ENCODE measurements at places on chromosomes 1 and 21.
A peak's percentile ranks its signal among the peaks of the same experiment; 100 is the strongest.

DNA sequence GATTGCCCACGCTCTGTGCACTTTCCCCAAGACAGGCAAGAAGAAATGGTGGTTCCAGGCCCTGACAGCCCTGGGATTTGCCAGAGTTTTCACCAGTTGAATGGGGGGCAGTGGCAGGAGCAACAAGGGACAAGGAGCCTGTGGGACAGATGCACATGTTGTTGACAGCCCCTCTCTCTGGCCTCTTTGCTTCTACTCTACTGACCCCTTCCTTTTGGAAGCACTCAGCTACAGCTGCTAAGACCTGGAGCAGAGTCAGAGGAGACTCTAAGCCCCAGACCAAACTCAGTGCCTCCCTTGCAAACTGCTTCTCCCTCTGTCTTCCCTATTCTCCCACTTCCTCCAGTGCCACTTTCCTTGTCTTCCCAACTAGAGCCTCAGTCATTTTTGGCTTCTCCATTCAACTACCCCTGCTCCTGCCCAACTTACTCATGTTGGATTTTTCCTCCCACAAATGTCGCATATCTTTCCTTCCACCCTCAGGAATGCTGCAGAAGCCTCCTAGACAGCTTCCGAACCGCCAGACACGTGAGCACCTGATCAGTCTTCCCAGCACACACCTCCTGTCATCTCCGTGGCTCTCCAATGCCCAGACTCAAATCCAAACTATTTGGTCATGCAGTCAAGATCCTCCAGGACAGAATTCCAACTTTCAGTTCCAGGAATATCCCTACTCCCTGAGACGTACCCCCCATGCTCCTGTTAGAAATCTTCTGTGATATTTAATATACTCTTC is 9.1 kb downstream of the INKA2 start:
- DNase-seq, result peak; percentile 28

DNA sequence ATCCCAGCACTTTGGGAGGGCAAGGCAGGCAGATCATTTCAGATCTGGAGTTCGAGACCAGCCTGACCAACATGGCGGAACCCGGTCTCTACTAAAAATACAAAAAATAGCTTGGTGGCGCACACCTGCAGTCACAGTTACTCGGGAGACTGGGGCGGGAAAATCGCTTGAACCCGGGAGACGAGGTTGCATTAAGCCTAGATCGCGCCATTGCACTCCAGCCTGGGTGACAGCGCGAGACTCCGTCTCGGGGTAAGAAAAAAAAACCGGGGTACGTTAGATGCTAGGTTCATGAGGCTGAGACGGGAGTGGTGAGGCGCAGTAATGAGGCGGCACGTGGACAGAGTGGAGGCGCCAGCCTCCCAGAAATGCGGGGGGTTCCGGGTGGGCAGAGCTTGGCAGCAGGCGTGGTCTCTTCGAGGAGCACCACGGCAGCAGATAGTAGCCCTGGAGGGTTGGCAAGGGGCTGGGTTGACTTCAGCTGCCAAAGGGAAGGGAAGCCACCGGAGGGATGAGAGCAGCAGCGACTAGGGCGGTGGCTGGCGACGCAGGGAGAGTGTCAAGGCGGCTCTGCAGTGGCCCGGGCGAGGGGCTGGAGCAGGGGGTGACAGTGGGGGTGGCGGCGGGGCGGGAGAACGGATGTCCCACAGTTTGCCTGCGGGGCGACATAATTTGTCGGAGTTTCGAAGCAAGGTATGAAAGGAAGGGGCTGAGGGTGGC is 832 bp downstream of the MRPL20 start:
- no peak for DNase-seq

GRCh38 chr1:240468656-240469055 is 143.3 kb downstream of the GREM2 start:
- no peak for DNase-seq

DNA sequence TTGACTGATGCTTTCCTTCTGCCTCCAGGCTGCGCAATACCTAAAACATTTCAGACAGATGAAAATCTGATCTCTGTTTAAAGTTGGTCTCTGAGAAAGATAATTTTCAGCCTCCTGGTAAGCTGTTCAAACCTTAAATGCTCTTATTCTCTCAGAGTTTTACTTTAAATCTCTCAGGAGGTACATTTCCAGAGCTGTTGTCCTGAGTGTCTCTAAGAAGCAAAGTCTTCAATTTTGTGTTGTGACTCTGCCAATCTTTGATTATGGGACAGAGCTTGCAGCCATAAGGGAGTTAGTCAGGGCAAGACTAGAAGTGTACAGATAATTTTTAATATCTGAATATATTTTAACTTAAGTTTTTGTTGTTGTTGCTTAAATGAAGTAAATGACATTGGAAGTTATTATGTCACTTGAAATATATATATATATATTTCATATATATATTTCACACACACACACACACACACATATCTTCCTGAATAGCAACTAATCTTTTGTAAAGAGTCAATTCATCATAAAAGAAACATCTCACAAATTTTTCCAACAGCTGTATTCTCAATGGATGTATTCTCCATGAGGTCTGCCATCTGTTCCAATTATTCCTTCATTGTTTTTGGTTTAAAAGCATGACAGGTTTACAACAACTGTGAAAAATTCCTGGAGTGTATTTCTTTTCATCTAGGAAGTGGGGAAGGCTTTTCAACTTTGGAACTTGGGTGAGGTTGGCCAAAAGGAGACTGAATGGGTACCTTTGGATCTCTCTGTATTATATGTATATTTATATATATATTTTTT is 259.4 kb downstream of the BACH1 start:
- no peak for DNase-seq

- DNase-seq, result peak; percentile 87
These were observed at the start of gene ATF3 for GRCh38 chr1:212608392-212608958. TSS of gene ATF3 (plus strand) at chr1:212608761. CDS start at chr1:212615022, 6,261 bp downstream.

GRCh38 chr21:15667010-15667409 is 62.8 kb upstream of the USP25 start:
- DNase-seq, result no peak

DNA sequence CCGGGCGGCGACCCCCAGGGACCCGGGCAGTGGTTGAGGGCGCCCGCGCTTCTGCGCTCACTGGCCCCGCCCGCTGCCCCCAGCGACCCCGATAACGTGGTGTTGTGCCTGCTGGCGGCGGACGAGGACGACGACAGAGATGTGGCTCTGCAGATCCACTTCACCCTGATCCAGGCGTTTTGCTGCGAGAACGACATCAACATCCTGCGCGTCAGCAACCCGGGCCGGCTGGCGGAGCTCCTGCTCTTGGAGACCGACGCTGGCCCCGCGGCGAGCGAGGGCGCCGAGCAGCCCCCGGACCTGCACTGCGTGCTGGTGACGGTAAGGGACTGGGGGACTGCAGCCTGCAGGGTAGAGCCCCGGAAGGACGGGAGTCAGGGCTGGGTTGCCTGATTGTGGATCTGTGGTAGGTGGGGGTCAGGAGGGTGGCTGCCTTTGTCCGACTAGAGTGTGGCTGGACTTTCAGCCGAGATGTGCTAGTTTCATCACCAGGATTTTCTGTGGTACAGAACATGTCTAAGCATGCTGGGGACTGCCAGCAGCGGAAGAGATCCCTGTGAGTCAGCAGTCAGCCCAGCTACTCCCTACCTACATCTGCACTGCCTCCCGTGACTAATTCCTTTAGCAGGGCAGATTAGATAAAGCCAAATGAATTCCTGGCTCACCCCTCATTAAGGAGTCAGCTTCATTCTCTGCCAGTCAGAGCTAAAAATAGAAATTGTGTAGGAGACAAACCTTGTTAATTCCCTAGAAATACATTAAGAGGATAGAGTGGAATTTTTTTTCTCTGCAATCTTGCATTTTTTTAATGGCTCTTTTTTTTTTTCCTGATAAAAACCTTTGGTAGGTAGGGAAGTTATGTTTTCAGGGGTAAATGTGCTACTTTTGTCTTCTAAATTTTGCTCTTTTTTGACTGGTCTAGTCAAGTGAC is 1.5 kb downstream of the GADD45A start:
- DNase-seq, result peak; percentile 74

GRCh38 chr1:67214420-67215174 is 48.3 kb downstream of the IL23R start:
- no peak for DNase-seq
